Activated naive CD8-positive, alpha-beta T cell treated with anti-CD3 and anti-CD28 coated beads, Interleukin-2, amount 10 ng/mL, durations not matched to agents 7 days and 5 days (primary cell): ENCODE measurements at places on chromosomes 3 and 15. TPM values are rescaled to one million over a fixed set of nuclear protein-coding genes. Genes with fewer than 3 reads are reported as not detected.

GRCh38 chr3:195212749-195213375, 58.1 kb downstream of the XXYLT1 start:
- no peak for DNase-seq

The UBA5 gene
- 33.6 TPM for total RNA-seq

DNA sequence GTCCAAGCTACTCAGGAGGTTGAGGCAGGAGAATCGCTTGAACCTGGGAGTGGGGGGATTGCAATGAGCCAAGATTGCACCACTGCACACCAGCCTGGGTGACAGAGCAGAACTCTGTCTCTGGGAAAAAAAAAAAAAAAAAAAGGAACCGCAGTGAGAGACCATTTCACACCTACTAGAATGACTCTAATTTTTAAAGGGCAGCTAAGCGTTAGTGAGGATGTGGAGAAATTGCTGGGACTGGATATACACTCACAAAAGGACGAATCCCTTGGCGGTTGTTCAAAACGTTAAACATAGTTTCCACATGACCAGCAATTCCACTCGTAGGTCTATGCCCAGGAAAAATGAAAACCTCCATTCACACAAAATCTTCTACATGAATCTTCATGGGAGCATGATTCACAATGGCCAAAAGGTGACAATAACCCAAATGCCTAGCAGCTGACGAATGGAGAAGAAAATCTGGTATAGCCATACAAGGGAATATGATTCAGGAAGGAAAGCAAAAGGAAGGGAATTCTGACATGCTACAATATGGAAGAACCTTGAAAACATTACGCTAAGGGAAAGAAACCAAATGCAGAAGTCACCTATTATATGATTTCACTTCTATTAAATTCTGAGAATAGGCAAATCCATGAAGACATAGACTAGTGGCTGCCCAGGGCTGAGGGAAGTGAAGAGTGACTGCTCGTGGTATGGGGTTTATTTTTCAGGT, 127.0 kb downstream of the CHSY1 start:
- no peak for DNase-seq

The FGF7 gene
- not detected for total RNA-seq

The TUSC2 gene
- total RNA-seq = 20.2 TPM

DNA sequence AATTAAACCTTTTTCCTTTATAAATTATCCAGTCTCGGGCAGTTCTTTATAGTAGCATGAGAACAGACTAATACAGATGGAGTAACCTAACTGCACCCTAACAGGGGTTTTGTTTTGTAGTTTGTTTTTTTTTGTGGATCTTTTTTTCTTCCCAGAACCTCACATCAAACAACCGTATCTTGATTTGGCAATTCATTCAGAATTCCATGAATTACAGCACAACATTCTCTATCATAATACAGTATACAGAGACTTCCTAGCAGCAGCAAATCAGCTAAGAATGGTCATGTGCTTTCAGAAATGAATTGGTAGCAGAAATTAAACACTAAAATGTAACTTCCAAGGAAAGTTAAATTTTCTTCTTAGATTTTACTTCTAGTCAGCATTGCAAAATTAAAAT, 114.6 kb downstream of the TMCC1 start:
- DNase-seq = no peak

The SLC27A2 gene
- 8.8 TPM for total RNA-seq

The TF gene
- total RNA-seq = 0.60 TPM

The GOLIM4 gene
- total RNA-seq = 3.1 TPM

DNA sequence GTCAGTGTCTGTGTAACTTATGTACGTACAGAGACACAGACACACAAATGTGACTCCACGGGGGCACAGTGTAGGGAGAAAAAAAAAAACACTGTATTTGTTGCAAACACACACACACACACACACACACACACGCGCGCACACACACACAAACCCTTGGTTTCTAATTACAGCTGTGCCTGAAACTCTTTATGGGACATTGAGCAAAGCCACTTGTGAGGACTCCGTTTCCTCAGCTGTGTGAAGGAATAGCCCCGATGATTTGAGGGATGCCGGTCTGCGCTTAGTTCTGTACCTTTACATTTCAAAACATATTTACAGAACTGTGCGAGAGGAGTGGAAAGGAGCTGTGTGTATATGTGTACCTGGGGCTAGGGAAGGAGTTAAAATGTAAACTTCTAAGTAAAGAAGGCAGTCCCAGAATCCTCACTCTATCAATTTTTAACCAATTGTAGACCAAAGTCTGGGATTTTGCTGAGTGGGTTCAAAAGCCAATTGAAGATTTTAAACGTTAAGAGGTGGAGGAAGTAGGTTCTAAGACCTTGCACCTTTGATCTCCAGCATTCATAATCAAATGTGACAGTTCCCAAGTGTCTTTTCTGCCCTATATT, 5.3 kb upstream of the BCL6 start:
- DNase-seq = no peak

The ZNF385D gene
- not detected for total RNA-seq

DNA sequence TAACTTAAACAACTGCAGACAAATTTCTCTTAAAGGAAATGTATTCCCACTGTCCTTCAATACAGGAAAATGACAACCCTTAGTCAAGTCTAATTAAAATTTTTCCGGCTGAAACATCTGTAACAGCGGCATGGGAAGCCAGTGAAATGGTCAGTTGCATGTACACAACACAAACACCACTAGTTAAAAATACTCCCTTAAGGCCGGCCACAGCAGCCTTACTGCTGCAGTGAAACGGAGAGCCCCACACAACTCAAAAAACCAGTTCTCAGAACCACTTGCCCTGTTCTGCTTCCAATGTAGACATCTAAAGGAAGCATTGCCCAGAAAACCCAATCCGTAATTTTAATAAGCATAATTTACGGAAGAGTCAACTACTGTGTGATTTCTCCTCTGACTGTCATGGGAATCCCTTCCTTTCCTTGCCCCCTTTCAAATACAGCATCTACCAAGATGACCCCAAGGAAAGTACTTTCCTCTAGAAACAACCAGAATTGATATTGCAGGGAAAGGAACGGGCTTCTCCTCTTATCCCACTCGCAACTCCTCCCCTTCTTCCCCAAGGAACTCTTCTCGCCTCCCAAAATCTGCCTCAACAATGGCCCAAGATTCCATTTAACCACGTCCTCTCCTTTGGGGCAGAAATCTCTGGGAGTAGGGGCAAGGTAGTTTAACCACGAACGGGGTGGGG, 1.6 kb downstream of the FBN1 start:
- DNase-seq = no peak

- peak; percentile 28 for DNase-seq
Measured at GRCh38 chr15:35751413-35752133, 205.6 kb upstream of the DPH6 start.

DNA sequence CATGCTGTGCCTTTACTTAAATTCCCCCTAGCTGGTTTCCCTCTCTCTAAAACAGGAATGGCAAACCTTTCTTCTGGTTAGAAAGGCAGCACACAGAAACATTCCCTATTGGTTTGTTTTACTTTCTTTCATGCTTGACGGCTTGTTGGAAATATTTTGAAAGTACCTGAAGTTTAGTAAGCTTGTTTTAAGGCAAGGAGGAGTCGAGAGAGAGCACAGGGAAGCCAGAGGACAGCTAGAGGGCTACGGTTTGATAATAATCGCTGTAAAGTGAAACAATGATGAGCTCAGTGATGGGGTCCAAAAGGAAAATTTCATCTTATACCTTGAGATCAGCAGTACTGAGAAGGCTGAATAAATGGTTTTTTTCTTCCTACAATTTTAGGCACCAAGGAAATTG, 64.1 kb downstream of the ATP13A4 start:
- DNase-seq = no peak

DNA sequence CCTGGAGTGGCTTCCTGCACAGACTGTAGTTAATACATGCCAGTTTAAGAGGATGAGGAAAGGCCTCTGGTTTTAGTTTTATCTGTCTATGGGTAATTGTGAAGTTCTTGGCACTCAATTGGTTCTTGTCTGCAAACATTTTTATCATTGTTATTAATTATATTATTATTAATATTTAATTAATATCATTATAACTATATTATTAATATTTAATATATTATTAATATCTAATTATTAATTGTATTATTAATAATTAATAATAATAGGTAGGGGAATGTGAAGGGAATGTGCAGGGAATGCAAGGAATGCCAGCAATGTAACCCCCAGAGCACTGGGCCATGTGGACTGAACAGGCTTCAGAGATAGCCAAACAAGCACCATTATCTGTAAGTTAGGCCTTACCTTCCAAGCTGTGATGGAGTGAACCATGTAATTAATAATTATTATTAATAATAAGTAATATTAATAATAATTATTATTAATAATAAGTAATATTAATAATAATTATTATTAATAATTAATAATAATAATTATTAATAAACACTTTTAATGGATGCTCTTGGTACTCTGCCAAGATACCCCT, 79.8 kb upstream of the NMNAT3 start:
- no peak for DNase-seq

- no peak for DNase-seq
Measured at GRCh38 chr15:52199271-52199670, 8.1 kb upstream of the GNB5 start.

GRCh38 chr15:101413239-101413638, 76.3 kb downstream of the PCSK6 start:
- DNase-seq = no peak

GRCh38 chr15:55003965-55004873, 192.5 kb downstream of the RSL24D1 start:
- DNase-seq = no peak

The THBS1 gene
- 6.0 TPM for total RNA-seq

- no peak for DNase-seq
Measured at GRCh38 chr15:101346928-101347327, 51.9 kb upstream of the SNRPA1 start.

- no peak for DNase-seq
Measured at GRCh38 chr15:40618023-40618422, 24.0 kb downstream of the KNL1 start.

DNA sequence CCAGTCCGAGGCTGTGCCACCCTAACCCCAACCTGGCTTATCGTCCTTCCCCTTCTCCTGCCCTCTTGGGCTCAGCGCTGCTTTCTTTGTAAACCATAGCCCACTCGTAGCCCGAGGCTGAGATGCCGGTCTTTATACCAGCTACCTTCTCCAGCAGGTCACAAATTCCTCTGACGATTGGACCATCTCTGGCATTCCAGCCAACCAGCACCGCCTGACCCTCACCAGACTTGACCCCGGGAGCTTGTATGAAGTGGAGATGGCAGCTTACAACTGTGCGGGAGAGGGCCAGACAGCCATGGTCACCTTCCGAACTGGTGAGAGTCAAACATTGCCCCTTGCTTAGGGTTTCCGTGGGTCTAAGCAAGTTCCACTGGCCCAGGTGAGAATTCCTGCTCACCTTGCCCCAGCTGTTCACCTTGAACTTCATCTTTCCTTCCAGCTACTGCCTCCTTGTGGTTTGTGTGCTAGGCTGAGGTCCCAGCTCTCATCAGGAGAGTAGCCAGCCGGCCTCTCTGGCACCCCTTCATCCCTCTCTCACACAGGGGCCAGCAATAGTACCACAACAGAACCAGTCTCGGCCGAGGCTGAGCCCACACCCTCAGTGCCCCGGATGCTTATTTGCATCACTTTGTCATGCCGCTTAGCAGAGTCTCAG, 66.7 kb downstream of the BOC start:
- no peak for DNase-seq

GRCh38 chr3:70000563-70001081, 1.1 kb downstream of the SAMMSON start:
- DNase-seq = no peak

The CHCHD6 gene
- total RNA-seq = 5.6 TPM

DNA sequence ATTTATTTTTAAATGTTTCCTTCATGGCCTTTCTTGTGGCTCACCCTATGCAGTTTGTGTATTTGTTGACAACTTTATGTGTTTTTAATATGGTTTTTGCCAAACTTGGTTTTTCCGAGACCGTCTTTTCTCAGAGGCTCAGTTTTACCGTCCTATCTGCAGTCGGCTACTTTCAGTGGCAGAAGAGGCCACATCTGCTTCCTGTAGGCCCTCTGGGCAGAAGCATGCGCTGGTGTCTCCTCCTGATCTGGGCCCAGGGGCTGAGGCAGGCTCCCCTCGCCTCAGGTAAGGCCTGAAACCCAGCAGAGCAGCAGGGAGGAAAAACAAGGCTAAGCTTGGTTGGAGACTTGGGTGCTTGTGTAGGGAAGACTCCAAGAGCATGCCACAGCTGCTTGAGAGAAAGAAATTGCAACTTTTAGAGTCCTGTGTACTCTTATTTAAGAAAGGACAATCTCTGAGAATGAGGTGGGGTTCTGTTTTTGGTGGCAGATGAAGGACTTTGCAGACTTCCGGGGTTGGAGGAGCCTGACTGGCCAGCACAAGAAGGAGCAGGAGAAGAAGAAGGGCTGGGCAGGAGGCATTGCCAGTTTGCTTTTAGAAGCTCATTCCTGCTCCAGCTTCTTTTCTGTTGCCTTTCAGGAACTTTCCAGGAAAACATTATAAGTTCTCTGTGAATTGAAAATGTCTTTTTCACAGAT, at the start of gene TIGIT:
TSS of gene TIGIT (plus strand) at position 191 of the 698 bp plus-strand sequence. CDS start at position 225, 34 bp downstream.
- DNase-seq = no peak

The CEP152 gene
- total RNA-seq = 31.1 TPM

The MYRIP gene
- not detected for total RNA-seq

The SNX22 gene
- 1.1 TPM for total RNA-seq

GRCh38 chr3:86938416-86939105, 52.4 kb downstream of the VGLL3 start:
- no peak for DNase-seq

DNA sequence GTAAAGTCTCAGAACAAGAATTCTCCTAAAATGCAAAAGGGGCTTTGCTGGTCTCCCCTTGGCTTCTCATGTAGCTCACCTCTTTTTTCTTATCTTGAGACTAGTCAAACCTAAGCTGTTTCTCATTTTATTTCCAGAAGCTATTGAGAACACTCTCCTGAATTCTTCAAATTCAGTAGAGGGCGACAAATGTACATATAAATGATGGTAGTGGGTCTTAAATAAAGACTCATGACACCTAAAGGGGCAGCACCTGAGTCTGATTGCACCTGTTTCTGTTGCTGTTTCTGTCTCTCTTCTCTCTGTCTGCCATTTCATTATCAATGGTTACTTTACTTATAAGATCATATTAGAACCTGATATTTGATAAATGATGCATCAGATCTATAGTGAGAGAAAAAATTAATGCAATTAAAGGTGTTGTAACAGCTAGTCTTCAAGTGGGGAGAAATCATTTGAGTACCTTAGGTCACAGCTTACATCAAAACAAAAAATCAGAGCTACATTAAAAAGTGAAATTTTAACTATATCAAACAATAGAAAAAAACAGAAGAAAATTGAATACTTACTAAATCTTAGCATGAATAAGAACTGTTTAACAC, 7.0 kb downstream of the ADIPOQ start:
- no peak for DNase-seq
